Pancreas (tissue), 10 donors: ENCODE measurements at places on chromosomes 4 and X. TPM values are rescaled to one million over a fixed set of nuclear protein-coding genes. Genes with fewer than 3 reads are reported as not detected.

Gene OPN1MW
- not detected for total RNA-seq

Gene CLNK
- not detected for total RNA-seq

GRCh38 chrX:152958524-152959465, 35.1 kb downstream of the PNMA5 start:
- H3K4me3 ChIP-seq: peak overlapping the region; percentile 26
- no peaks in the 10 kb centered on the region for H3K36me3 ChIP-seq
- DNase-seq: peak; percentile 94
- no peaks in the 10 kb centered on the region for H3K4me1 ChIP-seq

- no peaks in the 10 kb centered on the region for H3K4me1 ChIP-seq
- no peak for DNase-seq
- H3K27me3 ChIP-seq: no peaks in the 10 kb centered on the region
- H3K36me3 ChIP-seq: no peaks in the 10 kb centered on the region
These were observed 85.7 kb downstream of the APOOL start for GRCh38 chrX:85089321-85089840.

Gene SYTL5
- 3.8 TPM for total RNA-seq

- no peak overlapping the region for H3K27ac ChIP-seq
- no peak for DNase-seq
- H3K27me3 ChIP-seq: no peaks in the 10 kb centered on the region
- H3K36me3 ChIP-seq: no peaks in the 10 kb centered on the region
- no peaks in the 10 kb centered on the region for H3K4me1 ChIP-seq
These were observed 85.4 kb upstream of the PACRGL start for GRCh38 chr4:20614816-20615215.

Gene FAM47A
- not detected for total RNA-seq

Gene GAGE13
- not detected for total RNA-seq

DNA sequence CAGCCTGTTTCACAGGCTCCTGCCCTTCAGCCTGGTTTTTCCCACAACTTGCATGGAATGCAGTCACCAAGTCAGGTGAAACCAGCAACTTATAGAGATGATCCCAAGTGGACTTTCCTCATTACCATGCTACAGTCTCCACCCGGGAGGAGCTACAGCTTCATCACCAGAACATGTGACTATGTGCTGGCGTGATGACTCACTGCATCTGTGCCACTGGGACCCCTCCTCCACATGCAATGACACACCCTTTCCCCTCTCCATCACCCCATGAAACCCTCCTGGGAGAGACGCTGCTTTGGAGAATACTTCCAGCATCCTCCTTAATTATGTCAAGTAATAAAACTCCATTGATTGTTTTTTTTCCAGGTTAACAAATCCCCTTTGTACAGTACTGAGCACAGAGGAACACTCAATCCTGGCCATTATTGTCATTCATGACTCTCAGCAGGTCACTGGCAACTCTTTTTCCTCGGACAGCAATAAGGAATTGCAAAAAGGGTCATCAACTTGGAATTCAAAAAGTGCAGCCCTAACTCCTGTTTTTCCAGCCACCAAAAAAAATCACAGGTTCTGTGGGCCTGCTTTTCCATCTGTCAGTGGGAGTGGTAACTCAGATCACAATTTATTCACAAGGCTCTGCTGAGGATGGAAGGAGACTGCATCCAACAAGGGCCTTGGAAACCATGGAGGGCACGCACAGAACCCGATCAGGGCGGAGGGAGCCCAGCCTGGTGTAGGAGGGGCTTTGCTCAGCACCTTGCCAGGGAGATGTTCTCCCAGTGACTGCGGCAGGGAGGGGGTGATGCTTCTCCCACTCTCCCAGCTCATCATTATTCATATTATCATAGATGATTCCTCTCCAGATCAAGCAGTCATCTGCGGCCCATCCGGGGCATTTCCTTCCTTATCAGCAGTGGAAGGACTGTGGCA, 17.4 kb downstream of the QDPR start:
- H3K36me3 ChIP-seq: peaks cover 23% of the 10 kb centered on the region
- H3K4me1 ChIP-seq: peaks cover 12% of the 10 kb centered on the region
- no peaks in the 10 kb centered on the region for H3K27me3 ChIP-seq
- no peak for DNase-seq
- no peak overlapping the region for H3K4me3 ChIP-seq
- no peak overlapping the region for H3K27ac ChIP-seq

Gene SORBS2
- total RNA-seq: 103 TPM

Gene ATP5ME
- total RNA-seq: 110 TPM

Gene EVC2
- 1.2 TPM for total RNA-seq

GRCh38 chr4:111923786-111924185, 221.5 kb upstream of the FAM241A start:
- H3K4me1 ChIP-seq: no peaks in the 10 kb centered on the region
- DNase-seq: no peak
- no peak overlapping the region for H3K27ac ChIP-seq
- no peak overlapping the region for H3K4me3 ChIP-seq

- H3K4me3 ChIP-seq: no peak overlapping the region
- H3K4me1 ChIP-seq: no peaks in the 10 kb centered on the region
- no peak overlapping the region for H3K27ac ChIP-seq
These were observed 201.0 kb downstream of the MAB21L2 start for GRCh38 chr4:150782921-150783320.

DNA sequence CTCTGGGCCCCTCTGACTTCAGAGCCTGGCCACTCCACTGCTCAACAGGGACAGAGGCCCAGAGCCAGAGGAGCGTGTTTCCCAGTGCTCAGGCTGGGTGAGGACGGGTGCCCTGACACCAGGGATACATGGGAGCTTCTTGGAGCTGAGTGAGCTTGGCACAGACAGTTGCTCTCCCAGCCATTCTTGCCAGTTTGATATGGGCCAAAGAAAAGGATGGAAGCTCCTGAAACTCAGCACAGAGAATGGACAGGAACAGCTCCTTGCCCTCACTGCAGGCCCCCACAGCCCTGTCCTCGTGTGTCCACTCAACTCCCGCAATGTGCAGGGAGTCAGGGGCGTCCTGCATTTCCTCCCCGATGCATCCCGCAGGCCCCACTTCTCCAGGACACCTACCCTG, 38.8 kb downstream of the NSG1 start:
- H3K4me1 ChIP-seq: no peaks in the 10 kb centered on the region
- no peak for DNase-seq
- no peaks in the 10 kb centered on the region for H3K27me3 ChIP-seq
- no peak overlapping the region for H3K27ac ChIP-seq
- no peak overlapping the region for H3K4me3 ChIP-seq
- peaks cover 3% of the 10 kb centered on the region for H3K36me3 ChIP-seq

GRCh38 chr4:51843309-51844152, 578 bp downstream of the DCUN1D4 start:
- H3K27me3 ChIP-seq: no peaks in the 10 kb centered on the region
- peak overlapping the region; percentile 94 for H3K27ac ChIP-seq
- DNase-seq: peak; percentile 74
